ENCODE measurements at places on chromosomes 1 and 21.

GRCh38 chr1:41442697-41443251 lies 41.7 kb downstream of the EDN2 start:
- DNase-seq: peak; percentile 73

GRCh38 chr1:20184997-20185833 lies 681 bp upstream of the UBXN10 start:
- no peak for DNase-seq

GRCh38 chr1:207883660-207884250 lies 27.2 kb downstream of the CD34 start:
- no peak for DNase-seq

GRCh38 chr1:27992276-27992675 lies 32.5 kb downstream of the XKR8 start:
- DNase-seq: no peak

GRCh38 chr1:59692591-59692990 lies 122.2 kb upstream of the HOOK1 start:
- peak; percentile 97 for DNase-seq

- DNase-seq: no peak
Measured at GRCh38 chr1:19860418-19860817, 21.8 kb upstream of the OTUD3 start.

DNA sequence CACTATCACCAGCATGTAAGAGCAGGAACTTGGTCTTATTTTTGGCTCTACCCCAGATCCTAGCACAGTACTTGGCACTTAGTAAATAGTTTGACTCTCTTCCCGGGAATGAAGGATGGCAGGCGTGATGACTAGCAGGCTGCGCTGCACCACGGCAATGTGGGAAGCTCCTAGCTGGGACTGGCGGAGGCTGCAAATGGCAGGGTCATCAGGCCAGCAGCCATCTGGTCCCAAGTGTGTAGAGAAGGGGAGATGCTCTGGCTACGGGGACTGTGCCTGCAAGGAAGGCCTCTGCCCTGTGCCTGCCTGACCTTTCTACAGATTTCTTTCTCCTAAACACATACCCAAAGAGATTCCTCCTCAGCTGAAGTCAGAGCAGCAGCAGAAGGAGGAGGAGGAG lies 95.0 kb downstream of the KCND3 start:
- DNase-seq: no peak

DNA sequence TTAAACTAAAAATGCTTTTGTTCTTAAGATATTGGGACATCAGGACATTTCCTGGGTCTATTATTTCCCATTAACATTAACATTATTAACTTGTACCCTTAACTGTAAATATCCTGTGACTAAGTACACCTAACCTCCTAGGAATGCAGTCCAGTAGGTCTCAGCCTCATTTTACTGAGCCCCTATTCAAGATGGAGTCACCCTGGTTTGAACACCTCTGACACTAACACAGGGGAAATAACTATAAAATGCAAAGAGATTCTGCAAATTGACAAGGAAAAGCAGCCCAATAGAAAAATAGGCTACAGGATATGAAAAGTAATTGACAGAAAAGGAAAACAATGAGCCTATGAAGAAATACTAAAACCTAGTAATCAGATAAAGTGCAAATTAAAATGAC lies 11.6 kb upstream of the NCMAP start:
- DNase-seq: no peak

GRCh38 chr1:182453631-182454030 lies 3.7 kb downstream of the RGSL1 start:
- peak; percentile 47 for DNase-seq

- DNase-seq: no peak
Measured at GRCh38 chr1:9369964-9370788, 77.5 kb downstream of the SPSB1 start.

DNA sequence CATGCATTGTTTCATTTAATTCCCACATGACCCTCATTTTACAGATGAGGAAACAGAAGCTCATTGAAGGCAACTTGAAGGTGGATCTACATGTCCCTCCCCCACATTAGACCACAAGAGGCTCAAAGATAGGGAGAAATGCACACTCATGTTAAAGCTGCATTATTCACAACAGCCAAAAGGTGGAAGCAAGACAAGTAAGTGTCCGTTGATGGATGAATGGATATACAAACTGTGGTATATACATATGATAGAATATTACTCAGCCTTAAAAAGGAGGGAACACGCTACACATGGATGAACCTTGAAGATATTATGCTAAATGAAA lies 149.7 kb upstream of the JUN start:
- DNase-seq: peak; percentile 7

- no peak for DNase-seq
Measured at GRCh38 chr21:16088056-16088455, 358.3 kb downstream of the USP25 start.

- peak; percentile 91 for DNase-seq
Measured at GRCh38 chr1:246566813-246567645, 773 bp downstream of the CNST start.

- peak; percentile 78 for DNase-seq
Measured at GRCh38 chr1:39491146-39491921, at the start of gene BMP8A. TSS of gene BMP8A (plus strand) at chr1:39491636. CDS start at chr1:39491992, 356 bp downstream.

DNA sequence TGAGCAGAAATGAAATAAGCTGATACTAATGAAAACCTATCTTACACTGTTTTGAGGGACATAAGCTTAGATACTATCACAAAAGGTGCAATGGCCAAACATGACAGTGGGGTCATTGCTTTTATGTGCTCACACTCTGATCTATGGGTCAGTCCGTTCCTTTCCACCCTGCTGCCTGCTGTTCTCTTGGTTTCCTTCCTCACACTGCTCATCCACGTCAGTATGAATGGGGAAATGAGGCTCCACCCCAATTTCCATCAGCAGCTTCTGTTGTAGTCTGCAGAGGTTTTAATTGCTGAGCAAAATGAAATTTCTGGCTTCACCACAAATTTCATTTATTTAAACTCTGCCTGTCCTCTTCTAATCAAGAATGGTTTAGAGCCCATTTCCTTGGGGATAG lies 155.2 kb downstream of the GABPA start:
- DNase-seq: no peak

GRCh38 chr1:55720261-55720660 lies 505.1 kb upstream of the USP24 start:
- peak; percentile 71 for DNase-seq

GRCh38 chr1:203590603-203591002 lies 36.0 kb upstream of the ATP2B4 start:
- DNase-seq: no peak

DNA sequence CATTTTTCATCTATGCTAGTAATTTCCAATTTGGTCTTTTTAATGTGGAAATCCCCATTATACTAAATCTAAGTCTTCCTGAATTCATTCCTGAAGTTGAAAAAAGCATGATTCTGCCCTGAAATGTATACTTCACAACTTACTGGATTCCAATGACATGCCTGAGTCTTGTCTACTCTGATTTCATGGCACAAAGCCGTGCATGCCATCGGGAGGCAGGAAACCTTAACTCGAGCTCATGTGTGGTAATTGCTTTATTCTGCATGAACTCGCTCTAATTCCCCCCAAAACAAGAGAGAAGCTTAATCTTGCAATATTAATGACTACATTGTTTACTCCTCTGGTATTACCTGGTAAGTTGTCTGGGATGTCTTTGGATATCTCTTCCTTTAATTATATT lies 39.6 kb upstream of the PBX1 start:
- peak; percentile 46 for DNase-seq

DNA sequence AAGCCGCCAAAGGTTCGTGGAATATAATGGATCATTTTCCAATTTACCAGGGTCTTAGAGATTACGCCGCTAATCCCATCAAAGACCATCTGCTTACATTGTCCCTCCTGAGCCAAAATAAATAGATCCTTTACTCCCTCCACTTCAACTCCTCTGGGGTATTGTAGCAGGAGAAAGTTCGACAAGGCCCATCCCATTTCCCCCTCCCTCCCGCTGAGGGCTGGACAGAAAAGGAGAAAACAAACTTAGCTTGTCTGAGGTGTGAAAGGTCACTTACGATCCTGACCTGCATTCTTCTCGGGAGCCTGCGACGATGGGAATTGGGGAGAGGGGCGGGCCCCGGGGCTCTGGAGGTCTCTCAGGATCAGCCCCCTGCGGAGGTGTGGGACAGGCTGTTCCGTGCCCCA lies 60.8 kb downstream of the MEF2D start:
- no peak for DNase-seq

DNA sequence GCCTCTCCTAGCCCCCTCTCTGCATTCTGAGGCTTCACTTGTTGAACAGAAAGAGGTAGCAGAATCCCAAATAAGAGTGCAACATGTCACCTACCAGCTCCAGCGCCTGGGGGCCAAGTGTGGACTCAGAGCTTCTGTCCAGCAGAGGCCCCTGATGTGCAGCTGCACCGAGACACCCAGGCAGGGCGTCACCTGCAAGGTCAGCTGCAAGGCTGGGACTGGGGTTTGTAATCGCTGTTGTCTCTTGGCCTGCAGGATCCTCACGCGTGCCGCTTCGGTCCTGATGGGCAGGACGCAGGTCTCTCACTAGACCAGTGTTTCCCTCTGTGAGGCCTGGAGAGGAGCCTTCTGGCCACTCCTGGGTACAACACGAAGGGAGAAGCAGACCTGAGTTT lies 4.3 kb upstream of the SLX9 start:
- no peak for DNase-seq

GRCh38 chr1:41641941-41642527 lies 157.6 kb upstream of the EDN2 start:
- no peak for DNase-seq

DNA sequence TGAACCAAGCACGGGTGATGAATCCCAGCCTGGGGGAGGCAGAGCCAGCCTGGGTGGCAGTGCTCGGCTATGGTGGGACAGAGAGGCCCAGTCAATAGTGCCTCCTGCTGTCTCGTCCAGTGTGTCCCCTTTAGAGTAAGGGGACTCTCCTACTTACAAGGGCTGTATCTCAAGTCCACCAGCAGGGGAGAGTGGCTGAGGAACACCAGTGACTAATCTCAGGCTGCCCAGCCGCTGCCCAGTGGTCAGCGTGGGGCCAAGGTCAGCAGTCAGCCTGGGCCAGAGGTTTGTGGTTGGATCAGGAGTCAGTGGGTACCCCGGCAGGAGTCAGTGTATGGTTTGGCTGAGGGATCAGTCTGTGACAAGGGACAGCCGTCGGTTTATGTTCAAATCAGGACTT lies 109.2 kb upstream of the RUNX3 start:
- DNase-seq: no peak

DNA sequence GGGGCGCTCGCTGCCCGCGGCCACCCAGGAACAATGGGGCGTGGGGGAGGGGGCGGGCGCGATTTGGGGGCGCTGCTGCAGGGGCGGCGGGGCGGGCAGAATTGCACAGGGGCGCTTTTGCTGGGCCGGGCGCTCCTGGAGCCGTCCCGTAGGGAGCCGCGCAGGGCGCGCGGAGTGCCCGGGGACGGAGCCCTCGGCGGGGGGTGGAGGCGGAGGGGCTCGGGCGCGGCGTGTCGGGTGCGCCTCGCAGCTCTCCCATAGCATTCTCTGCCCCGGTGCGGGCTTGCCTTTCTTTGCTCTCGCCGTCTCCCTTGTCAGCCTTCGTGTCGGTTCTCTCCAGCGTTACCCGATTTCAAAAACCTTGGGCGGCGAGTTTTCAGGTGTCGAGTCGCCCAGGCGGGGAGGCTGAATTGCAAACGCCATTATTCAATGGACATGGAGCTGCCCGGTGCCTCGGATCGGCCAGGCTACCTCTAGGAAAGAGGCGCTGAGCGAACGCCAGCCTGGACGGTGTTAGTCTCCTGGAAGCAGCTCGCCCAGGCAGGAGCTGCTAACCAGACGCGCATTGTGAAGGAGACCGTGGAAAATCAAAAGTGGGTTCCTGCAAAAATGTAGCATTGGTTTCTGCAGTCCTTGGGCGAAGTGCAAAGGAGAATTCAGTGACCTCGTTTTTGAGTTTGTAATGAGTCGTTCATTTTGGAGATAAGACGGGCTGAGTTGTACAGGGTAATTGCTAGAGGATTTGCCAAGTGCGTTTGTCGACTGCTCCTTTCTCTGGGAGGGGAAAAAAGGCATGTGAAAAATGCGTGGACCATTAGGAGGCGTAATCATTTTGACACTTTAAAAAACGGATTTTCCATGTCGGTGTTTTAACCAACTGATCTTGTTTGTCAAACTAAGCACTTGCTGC lies 626 bp downstream of the CXADR start:
- peak; percentile 40 for DNase-seq

- peak; percentile 17 for DNase-seq
Measured at GRCh38 chr1:231550448-231550781, 21.9 kb downstream of the TSNAX start.

- no peak for DNase-seq
Measured at GRCh38 chr21:35615325-35615724, 445.0 kb downstream of the SETD4 start.

GRCh38 chr1:17304151-17304825 lies 3.7 kb upstream of the PADI4 start:
- peak; percentile 46 for DNase-seq

DNA sequence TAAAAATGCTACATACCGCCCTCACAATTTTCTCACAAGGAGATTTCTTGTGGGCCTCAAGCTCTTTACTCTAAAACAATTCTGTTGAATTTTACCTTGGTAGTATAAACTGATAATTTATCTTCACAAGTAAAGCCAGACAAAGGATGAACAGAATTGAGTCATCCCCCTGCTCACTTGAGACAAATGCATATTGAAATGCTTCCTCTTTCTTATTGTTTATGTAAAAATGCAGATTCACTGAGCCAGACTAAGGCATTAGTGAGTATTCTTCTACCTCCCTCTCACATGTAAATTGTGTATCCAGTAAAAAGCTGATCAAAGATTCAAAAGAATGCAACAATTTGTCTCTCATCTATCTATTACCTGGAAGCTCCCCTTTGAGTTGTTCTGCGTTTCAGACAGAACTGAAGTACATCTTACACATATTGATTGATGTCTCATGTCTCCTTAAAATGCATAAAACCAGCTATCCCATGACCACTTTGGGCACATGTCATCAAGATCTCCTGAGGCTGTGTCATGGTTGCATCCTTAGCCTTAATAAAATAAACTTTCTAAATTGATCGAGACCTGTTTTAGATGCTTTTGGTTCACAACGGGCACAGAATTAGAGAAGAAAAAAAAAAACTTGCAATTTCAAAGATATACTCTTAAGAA lies 743.1 kb upstream of the B3GALT2 start:
- DNase-seq: no peak

- DNase-seq: peak; percentile 38
Measured at GRCh38 chr1:31984419-31985347, 29.0 kb upstream of the KHDRBS1 start.

GRCh38 chr1:41835485-41835884 lies 83.2 kb downstream of the HIVEP3 start:
- DNase-seq: no peak
